CD14-positive monocyte (primary cell): ENCODE measurements at places on chromosomes 4 and X.

- no peak for DNase-seq
These were observed 95.2 kb downstream of the SORBS2 start for GRCh38 chr4:185716577-185717376.

DNA sequence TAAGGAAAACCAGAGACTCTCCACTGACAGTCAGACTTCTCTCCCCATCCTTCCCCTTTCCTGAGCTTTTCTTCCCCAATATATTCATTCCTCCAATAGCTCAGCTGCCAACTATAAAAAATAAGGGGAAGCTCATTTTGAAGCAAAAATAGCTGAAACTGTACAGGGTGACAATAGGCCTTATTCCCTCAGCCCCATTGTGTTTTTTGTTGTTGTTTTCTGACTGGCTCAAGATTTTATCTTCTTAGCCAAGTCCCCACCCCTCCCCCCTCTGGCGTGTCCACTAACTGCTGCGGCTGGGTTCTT lies 26.2 kb downstream of the PRPS1 start:
- peak; percentile 18 for DNase-seq

- no peak for DNase-seq
These were observed 595.8 kb downstream of the TRIML1 start for GRCh38 chr4:188735082-188735481.

- no peak for DNase-seq
These were observed 56.7 kb downstream of the PPP3CA start for GRCh38 chr4:101290654-101291053.

DNA sequence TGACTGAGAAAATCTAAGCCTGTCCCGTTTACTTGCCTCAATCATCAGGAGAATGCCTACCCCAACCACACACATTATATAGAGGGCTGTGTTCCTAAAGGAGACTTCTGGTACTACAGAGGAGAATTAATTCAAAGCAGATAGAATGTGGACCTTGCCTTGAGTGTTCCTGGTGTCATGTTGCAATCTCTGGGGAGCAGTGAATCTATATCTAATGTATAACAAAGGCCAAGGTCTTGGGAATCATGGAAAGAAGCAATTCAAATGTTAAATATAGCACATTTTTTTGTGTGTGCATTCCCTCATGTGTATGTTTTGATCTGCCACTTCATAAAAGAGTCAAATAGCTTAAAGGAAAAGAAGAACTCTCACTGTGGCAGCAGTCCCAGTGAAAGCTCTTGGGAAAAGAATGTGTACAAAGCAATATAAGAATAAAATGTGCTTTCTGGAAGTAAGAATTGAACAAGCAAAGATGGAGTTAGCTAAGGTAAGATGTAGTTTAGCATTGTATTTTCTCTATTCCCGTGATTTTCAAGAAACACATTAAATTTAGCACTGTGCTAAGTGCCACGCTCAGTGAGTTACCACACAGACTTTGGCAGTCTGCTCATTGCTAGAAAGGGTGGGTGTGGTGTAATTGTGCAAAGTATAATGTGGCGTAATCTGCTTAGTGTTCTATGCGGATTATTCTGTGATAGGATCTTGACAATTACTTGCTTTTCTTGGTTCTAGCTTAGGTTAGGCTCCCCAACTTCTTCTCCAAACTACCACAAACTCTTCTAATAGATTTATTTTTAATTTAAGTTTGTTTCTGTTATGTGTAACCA lies 13.7 kb downstream of the ADH6 start:
- DNase-seq: no peak

GRCh38 chr4:55512922-55513571 lies 33.7 kb downstream of the CLOCK start:
- DNase-seq: no peak

GRCh38 chrX:97858592-97858991 lies 974.9 kb downstream of the RPA4 start:
- no peak for DNase-seq

- DNase-seq: no peak
These were observed 65.1 kb downstream of the SLC10A7 start for GRCh38 chr4:146456681-146457080.

DNA sequence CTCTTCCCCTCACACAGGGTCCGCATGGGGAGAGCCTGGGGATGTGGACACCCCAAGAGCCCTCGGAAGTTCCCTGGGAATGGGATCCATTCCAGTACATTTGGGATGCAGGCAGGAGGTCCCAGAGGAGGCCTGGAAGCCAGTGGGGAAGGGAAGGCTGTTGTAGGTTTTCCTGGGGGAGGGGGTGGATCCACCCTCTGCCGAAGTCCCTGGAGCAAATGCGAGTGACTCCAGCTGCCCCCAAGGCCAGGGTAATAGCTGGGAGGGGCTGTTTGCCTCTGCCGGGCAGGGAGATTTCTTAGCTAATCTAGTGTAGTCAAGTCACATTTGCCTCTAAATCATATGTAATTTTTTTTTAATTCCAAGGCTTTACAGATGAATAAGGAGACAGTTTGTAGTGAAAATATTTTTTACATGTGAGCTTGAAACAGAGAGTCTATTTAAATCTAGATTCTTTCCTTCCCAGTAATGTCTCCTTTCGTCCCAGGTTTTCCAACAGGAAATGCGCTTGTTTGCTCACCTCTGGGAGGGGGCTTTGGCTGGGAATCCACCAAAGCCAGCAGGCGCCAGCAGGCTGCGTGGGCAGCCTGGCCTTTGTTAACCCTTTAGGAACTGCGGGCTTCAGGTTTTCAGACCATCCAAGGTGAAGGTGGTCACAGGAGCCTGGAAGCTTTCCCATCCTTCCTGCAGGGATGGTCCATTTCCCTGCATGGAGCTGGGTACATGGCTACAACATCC lies 26.8 kb downstream of the SH3TC1 start:
- DNase-seq: no peak

DNA sequence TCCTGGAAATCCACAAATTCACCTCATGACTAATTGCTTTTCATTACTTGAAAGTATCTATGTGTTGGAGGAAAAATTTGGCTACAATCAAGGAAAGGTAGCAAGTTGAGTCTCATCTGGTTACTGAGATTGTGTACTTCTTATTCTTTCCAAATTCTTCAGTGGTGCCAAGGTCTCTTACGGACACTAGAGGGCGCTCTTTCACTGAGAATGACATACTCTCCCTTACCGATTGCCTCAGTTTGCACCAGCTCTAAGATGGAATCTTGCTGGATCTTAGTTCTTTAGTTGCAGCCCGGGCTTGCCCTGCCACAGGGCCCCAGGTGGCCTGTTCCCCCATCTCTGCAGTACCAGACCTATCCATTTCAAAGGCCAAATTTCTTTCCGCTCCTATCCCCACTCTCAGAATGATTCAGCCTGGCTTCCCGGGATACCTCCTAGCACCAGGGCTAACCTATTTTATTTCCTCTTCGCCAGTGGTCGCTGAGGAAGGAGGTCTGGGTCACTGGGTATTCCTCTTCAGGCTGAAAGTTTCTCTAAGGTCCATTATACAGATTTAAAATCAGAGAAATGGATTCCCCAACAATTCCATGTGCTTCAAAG lies 24.6 kb upstream of the GPR50 start:
- peak; percentile 8 for DNase-seq

GRCh38 chr4:38715050-38715449 lies 51.1 kb downstream of the KLF3 start:
- no peak for DNase-seq

DNA sequence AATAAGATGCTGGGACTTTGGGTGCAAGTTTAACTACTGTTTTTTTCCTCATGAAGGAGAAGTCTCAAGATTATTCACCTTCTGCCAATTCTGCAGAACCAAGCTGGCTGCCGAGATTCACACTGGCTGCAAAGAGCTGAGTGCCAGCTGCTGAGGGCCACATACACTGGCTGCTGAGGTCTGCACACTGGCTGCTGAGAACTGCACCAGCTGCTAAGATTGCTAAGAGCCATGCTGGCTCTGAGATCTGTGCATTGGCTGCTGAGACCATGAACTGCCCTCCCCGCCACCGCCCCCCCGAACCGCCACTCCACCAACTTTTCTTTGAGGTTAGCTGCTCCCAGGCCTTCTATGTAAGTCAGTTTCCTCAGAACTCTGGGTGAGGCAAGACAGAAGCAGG lies 330.3 kb downstream of the CBLL2 start:
- DNase-seq: no peak

GRCh38 chr4:25889589-25890503 lies 24.2 kb upstream of the SMIM20 start:
- no peak for DNase-seq

DNA sequence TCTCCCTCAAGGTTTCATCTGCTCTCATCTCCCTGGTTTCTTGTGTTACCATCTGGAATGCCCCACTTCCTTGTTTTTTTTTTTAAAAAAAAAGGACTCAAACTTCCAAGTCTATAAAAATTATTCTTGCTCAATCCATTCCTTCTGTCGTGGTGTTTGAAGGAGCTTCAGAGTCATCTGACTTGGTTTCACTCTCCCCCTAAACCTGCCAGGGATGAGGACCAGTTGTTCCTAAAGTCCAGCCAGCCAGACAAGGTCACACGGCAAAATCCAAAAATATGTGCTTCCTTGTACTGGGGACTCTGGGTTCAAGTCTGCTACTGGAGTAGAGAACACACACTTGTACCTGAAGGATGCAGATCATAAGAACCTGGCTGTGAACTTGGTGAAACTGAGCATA lies 84.5 kb upstream of the GPM6B start:
- DNase-seq: no peak
